ENCODE measurements at places on chromosomes 12 and 14.

- DNase-seq = no peak
Observed at GRCh38 chr14:87457720-87458119, 535.3 kb downstream of the GALC start.

DNA sequence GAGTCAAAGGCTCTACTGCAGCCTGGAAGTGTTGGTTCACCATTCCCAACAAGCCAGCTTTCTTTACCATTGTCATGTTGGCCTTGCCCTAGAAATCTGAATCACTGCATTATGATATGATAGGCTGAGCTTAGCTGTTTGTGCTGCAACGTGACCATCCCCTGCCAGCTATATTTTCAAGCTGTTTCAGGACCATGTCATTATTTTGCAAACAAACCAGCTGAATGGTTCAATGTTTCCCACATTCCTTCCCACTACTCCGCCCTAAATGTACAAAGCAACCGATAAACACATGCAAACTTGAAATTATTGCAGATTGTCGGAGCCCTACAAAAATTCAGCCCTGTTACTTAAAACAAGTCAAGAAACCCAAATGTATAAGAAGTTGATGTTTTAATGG lies 136.1 kb downstream of the KICS2 start:
- no peak for DNase-seq

- DNase-seq = no peak
Observed at GRCh38 chr12:105813201-105813600, 325.6 kb downstream of the NUAK1 start.

GRCh38 chr12:103392722-103393121 lies 103.0 kb downstream of the C12orf42 start:
- DNase-seq = no peak

GRCh38 chr12:121976950-121977349 lies 44.7 kb upstream of the BCL7A start:
- no peak for DNase-seq

- DNase-seq = no peak
Observed at GRCh38 chr14:96145116-96145864, 59.3 kb upstream of the BDKRB2 start.

DNA sequence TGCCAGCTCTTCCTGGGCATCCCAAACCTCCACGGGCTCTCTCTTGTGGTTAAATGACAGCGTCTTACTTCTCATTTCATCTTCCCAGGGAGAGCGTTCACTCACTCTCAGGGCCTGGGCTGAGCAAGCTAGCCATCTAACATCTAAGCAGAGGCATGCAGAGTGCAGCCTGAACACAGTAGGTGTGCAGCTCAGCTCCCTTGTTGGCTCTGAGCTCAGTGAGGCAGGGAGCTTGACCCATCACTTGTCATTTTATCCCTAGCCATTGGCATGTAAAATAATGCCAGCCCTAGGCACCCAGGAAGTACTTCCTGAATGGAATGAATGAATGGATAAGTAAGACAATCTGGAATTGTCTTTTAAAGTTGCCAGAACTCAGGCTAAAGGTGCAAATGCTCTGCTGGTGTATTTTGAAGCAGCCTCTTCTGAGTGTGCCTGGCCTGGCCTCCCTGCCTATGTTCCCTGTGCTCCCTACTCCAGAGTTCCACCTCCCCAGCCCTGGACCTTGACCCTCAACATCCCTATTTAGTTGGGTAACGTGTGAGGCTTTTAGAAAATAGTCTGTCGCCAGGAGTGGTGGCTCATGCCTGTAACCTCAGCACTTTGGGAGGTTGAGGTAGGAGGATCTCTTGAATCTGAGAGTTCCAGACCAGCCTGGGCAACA lies 9.5 kb upstream of the MEG3 start:
- DNase-seq = no peak

DNA sequence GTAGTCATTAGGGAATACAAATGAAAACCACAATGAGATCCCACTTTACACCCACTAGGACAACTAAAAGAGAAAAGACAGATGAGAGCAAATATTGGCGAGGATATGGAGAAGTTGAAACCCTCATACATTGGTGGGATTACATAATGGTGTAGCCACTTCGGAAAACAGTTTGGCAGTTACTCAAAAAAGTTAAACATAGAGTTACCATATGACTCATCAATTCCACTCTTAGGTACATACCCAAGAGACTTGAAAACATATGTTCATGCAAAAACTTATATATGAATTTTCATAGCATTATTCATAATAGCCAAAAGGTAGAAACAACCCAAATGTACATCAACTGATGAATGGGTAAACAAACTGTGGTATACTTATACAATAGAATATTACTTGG lies 27.1 kb downstream of the ALDH1L2 start:
- no peak for DNase-seq

DNA sequence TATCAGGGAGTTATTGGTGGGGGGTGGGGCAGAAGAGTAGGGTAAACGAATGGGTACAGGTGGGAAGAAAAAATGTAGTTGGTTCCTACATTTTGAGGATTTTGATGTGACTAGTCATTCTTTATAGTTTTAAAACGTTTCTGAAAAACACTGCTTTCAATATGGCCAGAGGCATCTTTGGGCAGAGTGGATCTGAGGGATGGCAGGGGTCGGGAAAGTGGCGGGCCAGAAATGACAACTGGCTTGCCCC lies 527 bp upstream of the ATP23 start:
- DNase-seq = no peak

DNA sequence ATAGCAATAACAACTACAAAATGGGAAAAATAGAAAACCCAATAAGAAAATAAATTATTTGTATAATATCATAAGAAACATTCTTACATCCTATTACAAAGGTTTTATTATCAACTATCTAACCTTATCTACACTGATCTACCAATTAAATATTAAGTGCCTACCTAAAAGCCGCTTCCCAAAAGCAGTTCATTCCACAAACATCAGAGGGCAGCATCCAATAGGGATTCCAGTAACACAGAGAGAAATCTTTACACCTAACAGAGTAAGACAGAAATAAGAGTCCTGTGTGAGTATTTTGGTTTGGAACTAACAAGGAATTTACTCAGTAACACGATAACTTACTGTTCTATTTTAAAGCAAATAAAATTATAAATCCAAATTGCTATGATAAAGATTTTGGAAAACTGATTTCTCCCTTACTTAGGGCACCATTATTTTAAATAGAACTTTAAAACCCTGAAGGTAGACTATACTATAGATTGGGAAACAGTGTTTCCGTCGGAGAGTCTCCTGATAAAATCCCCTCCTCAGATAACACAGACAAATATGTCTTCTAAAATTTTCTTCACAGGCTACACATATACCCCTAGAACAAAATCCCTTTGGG lies 15.0 kb downstream of the GXYLT1 start:
- peak; percentile 53 for DNase-seq

DNA sequence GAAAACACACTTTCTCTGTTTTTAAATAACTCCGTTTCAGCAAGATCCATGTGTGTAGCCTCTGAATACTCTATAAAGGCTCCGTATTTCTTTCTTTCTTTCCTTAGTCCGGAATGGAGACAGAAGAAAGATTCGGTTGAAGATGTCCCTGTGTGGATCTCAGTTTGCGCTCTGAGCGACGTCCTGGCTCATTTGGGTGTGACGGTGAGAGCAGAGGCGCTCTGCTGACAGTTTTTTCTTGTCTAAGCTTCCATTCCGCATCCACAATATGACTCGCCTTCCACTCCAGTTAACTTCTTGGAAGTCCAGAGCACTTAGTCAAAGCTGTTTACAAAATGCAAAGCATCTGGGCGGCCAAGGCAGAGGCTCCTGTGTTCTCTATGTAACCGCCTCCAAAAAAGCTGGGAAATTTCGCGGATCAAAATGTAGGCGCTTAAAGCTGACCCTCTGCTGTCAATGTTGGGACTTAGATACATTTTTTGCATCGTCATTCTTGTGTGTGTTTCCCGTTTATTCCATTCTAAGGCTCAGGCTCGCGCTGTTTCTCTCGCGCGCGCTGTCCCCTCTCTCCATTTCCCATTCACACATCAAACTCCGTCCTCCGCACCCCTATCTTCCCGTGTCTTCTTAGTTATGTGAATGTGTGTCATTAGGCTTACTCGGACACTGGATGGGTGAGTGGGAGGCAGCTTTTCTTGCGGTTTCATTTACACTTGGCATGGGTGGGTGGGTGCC lies 880 bp upstream of the FLRT2 start:
- peak; percentile 84 for DNase-seq

DNA sequence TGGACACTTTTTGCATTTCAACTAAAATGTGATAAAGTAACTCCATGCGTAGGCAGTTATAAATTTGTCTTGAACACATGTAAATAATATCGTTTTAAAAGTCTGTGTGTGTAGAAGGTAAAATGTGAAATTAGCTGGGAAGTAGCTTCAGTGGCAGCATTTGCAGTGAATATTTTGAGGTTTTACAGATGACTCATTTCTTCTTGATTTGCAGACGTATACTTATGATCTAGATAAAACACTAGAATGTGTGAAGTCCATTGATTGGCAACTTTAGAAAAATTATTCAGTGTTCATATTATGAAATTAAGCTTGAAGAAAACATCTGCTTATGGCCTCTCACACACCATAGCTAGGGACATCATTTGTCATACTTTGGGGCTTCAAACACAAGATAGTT lies 788.6 kb upstream of the NOVA1 start:
- DNase-seq = no peak

DNA sequence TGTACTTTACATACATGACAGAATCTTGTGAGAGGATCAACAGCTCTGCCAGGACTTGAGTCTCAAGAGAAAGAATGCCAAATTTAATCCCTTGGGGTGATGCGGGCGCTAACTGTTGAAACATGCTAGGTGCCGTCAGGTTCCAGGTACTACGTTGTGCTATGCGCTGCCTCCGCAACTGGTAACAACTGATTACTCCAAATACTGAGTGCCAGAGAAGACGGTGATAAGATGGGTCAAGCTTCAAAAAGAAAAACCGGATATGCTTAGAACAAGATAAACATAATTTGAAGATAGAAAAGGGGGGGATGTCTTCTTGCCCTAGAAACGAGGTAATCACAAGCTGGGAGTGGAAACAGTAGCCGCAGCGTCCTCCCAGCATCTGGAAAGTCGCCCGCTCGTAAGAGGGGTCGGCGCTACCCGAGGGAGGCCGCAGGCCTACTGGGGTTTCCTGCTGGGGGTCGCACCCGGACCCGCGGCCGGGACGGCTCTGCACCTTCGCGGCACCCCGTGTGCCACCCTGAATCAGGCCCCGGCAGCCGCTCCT lies 678 bp downstream of the ZBTB25 start:
- no peak for DNase-seq

DNA sequence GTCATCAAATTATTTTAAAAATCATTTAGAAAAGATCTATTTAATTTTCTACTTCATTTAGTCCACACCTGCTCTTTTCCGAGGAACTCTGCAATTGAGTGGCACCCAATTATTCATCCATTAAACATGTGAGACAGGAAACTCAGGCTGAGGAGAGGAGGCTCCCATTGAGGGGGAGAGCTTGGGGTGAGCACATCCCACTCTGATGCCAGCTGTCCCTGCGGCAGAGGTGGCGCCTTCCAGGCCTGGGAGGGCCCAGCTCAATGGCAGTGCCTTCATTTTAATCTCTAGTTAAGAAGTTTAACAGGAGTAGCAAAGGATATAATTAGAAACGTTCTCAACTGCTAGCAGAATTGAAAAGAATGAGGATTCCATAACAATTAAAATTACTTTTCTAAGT lies 92.0 kb downstream of the ITPR2 start:
- peak; percentile 13 for DNase-seq

- DNase-seq = no peak
Observed at GRCh38 chr12:113892556-113892955, 73.6 kb downstream of the RBM19 start.

Data from retina (tissue), 1 donor.